Testis (tissue), 5 donors: ENCODE measurements at places on chromosomes 4 and X. TPM values are rescaled to one million over a fixed set of nuclear protein-coding genes. Genes with fewer than 3 reads are reported as not detected.
A peak's percentile ranks its signal among the peaks of the same experiment; 100 is the strongest.

XAGE2 gene
- total RNA-seq = not detected

PPARGC1A gene
- 33.0 TPM for total RNA-seq

CDS1 gene
- 15.2 TPM for total RNA-seq

BTK gene
- total RNA-seq = 3.6 TPM

TGIF2LX gene
- 16.1 TPM for total RNA-seq

RENBP gene
- total RNA-seq = 2.8 TPM

APELA gene
- total RNA-seq = not detected

ARX gene
- total RNA-seq = 7.7 TPM

NHS gene
- 21.8 TPM for total RNA-seq

RIPPLY1 gene
- not detected for total RNA-seq

GRIA3 gene
- 2.0 TPM for total RNA-seq

CENPVL3 gene
- 24.6 TPM for total RNA-seq

ASMT gene
- 0.55 TPM for total RNA-seq

CXCL5 gene
- 0.37 TPM for total RNA-seq

- H3K27ac ChIP-seq = peak overlapping the region; percentile 47
- H3K4me1 ChIP-seq = no peaks in the 10 kb centered on the region
- H3K36me3 ChIP-seq = no peaks in the 10 kb centered on the region
- no peak overlapping the region for H3K4me3 ChIP-seq
- no peaks in the 10 kb centered on the region for H3K27me3 ChIP-seq
Measured at GRCh38 chr4:88843067-88843685, 145.5 kb upstream of the NAP1L5 start.

DNA sequence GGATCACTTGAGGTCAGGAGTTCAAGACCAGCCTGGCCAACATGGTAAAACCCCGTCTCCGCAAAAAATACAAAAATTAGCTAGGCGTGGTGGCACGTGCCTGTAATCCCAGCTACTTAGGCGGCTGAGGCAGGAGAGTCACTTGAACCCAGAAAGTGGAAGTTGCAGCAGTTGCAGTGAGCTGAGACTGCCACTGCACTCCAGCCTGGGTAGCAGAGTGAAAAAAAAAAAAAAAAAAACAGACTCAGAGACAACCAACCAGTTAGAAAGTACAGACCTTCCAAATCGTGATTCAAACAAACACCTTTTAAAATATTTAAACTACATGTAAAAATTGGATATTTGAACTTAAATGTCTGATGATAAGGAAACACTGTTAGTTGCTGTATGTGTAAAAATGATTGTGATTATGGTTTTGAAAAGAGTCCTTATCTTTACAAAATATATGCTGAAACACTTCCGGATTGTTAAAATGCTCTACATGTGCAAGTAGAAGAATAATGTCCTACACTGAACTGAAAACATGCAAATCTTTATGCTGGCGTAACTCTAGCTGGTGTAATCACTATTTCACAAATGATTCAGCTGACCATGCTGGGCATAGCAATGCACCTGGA is 37.8 kb downstream of the SH3KBP1 start:
- no peaks in the 10 kb centered on the region for H3K36me3 ChIP-seq
- no peak for DNase-seq
- no peak overlapping the region for H3K4me3 ChIP-seq

DNA sequence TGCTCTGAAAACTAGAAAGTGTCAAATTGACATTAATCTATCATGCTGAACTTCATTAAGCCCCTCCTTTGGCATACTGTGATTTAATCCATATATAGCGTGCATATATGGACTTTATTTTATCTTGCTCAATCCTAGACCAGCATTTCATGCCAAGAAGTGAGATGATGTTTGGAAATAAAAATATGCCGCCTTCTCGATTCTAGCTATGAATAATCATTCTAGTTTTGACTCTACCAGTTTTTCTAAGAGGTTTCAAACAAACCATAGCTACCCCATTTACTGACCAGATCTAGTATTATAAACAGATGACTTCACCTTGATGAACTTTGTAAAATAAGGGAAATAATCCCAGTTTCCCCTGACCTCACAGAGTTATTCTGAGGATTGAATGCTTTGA is 95.0 kb downstream of the ARX start:
- DNase-seq = no peak
- no peaks in the 10 kb centered on the region for H3K36me3 ChIP-seq
- no peaks in the 10 kb centered on the region for H3K4me1 ChIP-seq

GRCh38 chr4:7771541-7772507 is 167.8 kb downstream of the AFAP1 start:
- H3K27ac ChIP-seq = no peak overlapping the region
- H3K36me3 ChIP-seq = no peaks in the 10 kb centered on the region
- H3K4me3 ChIP-seq = no peak overlapping the region
- no peaks in the 10 kb centered on the region for H3K27me3 ChIP-seq
- no peak for DNase-seq
- H3K4me1 ChIP-seq = no peaks in the 10 kb centered on the region

DNA sequence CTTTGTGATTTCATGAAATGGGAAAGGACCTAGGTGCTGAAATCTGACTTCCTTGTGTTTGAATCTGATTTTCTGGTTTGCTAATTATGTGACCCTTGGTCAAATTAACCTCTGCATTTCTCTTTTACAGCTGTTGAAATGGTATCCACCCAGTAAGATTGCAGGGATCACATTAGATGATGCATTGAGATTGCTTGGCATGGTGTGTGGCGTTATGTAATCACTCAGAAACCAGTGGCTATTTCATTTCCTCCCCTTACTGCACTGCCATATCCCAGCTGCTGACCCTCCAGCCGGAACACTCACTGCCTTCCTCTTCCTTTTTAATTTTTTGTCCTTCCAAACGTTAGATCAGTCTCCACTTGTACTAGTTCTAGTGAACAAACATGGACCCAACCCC is 79.0 kb downstream of the KLHL8 start:
- no peak overlapping the region for H3K27ac ChIP-seq
- DNase-seq = no peak
- no peak overlapping the region for H3K4me3 ChIP-seq

- no peaks in the 10 kb centered on the region for H3K36me3 ChIP-seq
- no peak overlapping the region for H3K27ac ChIP-seq
- H3K27me3 ChIP-seq = no peaks in the 10 kb centered on the region
- no peaks in the 10 kb centered on the region for H3K4me1 ChIP-seq
Measured at GRCh38 chr4:24352112-24352511, 232.2 kb downstream of the DHX15 start.

GRCh38 chr4:27514711-27515110 is 654.1 kb downstream of the STIM2 start:
- DNase-seq = no peak
- no peak overlapping the region for H3K4me3 ChIP-seq
- H3K4me1 ChIP-seq = no peaks in the 10 kb centered on the region
- H3K27me3 ChIP-seq = no peaks in the 10 kb centered on the region
- no peaks in the 10 kb centered on the region for H3K36me3 ChIP-seq

DNA sequence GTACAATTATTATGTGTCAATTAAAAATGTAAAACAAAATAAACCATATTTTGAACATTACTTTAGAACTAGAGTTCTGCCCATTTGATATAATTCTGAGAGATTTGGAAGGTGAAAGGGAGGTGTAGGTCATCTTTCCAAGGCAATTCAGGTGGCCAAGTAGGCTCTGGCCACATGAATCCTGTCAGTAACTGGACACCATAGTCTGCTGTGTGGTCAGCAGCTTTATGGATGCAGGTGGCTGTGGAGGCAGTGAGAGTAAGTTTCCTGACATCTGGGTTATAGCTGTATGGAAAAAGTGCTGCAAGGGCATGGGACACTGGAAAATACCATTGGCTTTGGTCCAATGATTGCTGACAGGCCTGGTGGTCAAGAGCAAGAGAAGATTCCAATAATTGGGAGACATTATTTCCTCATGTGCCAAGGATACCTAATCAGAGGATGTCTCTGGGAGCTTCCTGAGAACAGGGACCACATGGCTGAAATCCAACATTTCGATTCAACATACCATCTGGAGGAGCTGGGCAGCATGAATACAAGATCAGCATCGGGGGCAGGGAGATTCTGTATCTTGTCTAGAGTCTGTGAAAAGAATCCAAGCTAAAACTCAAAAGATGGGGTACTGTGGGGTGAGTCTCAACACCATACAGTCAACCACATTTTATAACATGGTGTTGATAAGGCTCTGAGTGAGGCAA is 523.1 kb downstream of the MID1IP1 start:
- H3K27ac ChIP-seq = no peak overlapping the region
- DNase-seq = no peak
- H3K27me3 ChIP-seq = no peaks in the 10 kb centered on the region
- H3K4me3 ChIP-seq = no peak overlapping the region
- no peaks in the 10 kb centered on the region for H3K36me3 ChIP-seq

- H3K27me3 ChIP-seq = no peaks in the 10 kb centered on the region
- H3K27ac ChIP-seq = no peak overlapping the region
- no peaks in the 10 kb centered on the region for H3K4me1 ChIP-seq
- no peaks in the 10 kb centered on the region for H3K36me3 ChIP-seq
Measured at GRCh38 chrX:64291123-64291522, 60.7 kb upstream of the ASB12 start.

- H3K27me3 ChIP-seq = no peaks in the 10 kb centered on the region
- H3K4me3 ChIP-seq = no peak overlapping the region
- H3K36me3 ChIP-seq = no peaks in the 10 kb centered on the region
- H3K27ac ChIP-seq = no peak overlapping the region
Measured at GRCh38 chrX:15929194-15929593, 74.6 kb upstream of the AP1S2 start.

GRCh38 chr4:158299459-158300007 is 89.2 kb downstream of the TMEM144 start:
- no peaks in the 10 kb centered on the region for H3K36me3 ChIP-seq
- H3K4me3 ChIP-seq = no peak overlapping the region
- H3K27me3 ChIP-seq = no peaks in the 10 kb centered on the region
- no peak overlapping the region for H3K27ac ChIP-seq

GRCh38 chr4:138445098-138445497 is 202.9 kb upstream of the SLC7A11 start:
- DNase-seq = no peak
- no peaks in the 10 kb centered on the region for H3K36me3 ChIP-seq
- H3K4me3 ChIP-seq = no peak overlapping the region
- H3K4me1 ChIP-seq = no peaks in the 10 kb centered on the region
- H3K27me3 ChIP-seq = no peaks in the 10 kb centered on the region

DNA sequence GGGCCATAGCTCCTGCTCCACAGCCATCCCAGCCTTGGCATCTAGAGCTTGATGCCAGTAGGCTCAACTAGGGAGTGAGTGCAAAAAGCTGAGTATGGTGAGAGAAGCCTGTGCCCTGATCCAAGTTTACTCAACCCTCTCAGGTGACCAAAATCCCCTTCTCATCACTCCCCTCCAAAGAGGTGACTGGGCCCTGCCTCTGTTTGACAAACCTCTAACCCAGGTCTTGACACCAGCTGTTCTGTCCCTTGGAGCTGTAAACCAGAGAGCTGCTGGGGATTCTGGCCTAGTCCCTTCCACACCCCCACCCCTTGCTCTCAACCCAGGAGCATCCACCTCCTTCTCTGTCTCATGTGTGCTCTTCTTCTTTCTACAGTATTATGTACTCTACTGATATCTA is 73.5 kb downstream of the MSN start:
- DNase-seq = no peak
- H3K4me3 ChIP-seq = no peak overlapping the region
- no peaks in the 10 kb centered on the region for H3K4me1 ChIP-seq
- H3K36me3 ChIP-seq = no peaks in the 10 kb centered on the region
- H3K27me3 ChIP-seq = no peaks in the 10 kb centered on the region

DNA sequence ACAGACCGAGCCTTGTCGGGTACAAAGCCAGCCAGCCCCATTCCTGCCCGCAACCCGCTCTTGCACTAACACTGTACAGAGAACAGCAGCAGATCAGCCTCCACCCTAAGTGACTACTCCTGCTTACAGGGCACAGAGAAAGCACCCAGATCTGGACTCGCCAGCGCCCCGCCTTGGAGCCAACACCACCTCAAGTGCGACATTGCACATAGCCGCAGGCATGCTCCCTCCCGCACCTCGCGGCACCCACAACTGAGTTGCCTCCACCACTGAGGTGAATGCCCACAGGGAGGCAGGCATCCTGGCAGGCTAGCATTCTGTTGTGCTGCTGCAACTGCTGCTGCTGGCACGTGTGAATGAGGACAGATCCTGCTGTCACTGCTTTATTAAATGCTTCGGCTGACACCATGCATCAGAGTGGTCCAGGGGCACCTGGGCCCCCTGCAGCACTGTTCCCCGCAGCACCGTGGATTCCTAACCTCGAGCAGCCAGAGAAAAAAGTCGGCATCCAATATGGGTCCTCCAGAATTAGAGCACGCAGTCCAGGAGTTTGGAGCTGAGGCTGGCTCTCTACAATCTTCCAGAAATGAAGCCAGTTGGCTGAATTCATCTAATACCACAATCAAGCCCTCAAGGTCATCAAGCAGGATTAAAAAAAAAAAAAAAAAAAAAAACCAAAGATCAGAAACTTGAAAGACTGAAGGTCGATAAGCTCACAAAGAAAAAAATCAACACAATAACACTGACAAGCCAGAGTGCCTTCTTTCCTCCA is 352.9 kb downstream of the GASK1B start:
- peak; percentile 11 for DNase-seq
- no peak overlapping the region for H3K27ac ChIP-seq
- no peaks in the 10 kb centered on the region for H3K36me3 ChIP-seq
- H3K4me1 ChIP-seq = no peaks in the 10 kb centered on the region
- no peaks in the 10 kb centered on the region for H3K27me3 ChIP-seq

GRCh38 chr4:70830054-70830453 is 9.6 kb downstream of the GRSF1 start:
- H3K4me1 ChIP-seq = no peaks in the 10 kb centered on the region
- DNase-seq = no peak
- no peak overlapping the region for H3K4me3 ChIP-seq
- H3K27me3 ChIP-seq = no peaks in the 10 kb centered on the region
- H3K27ac ChIP-seq = no peak overlapping the region

DNA sequence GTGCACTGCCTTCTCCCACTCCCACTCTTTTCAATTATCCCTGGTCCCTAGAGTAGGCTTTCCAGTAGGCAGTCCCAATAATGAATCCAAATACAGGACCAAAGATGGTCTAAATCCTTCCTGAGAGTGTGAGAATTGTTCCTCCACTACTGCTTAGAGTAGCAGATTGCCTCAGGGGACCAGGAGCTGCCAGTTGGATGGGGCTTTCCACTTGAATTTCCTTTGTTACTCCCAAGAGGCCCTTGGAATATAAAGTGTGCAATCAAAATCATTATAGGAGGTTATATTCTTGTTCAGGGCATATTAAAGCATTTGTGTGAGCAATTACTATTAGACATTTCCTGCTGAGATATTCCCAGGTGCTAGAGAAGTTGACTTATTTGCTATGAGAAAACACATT is 156.6 kb upstream of the TLL1 start:
- no peaks in the 10 kb centered on the region for H3K27me3 ChIP-seq
- H3K4me1 ChIP-seq = no peaks in the 10 kb centered on the region
- H3K36me3 ChIP-seq = no peaks in the 10 kb centered on the region
- H3K27ac ChIP-seq = no peak overlapping the region
- DNase-seq = no peak
- H3K4me3 ChIP-seq = no peak overlapping the region

- no peak overlapping the region for H3K4me3 ChIP-seq
- peaks cover 11% of the 10 kb centered on the region for H3K4me1 ChIP-seq
- no peaks in the 10 kb centered on the region for H3K27me3 ChIP-seq
- no peaks in the 10 kb centered on the region for H3K36me3 ChIP-seq
- no peak for DNase-seq
Measured at GRCh38 chr4:184818216-184818564, 7.6 kb downstream of the ACSL1 start.

GRCh38 chr4:46924789-46925529 is 15.9 kb upstream of the COX7B2 start:
- no peaks in the 10 kb centered on the region for H3K4me1 ChIP-seq
- no peaks in the 10 kb centered on the region for H3K36me3 ChIP-seq
- DNase-seq = no peak
- H3K4me3 ChIP-seq = no peak overlapping the region
- H3K27ac ChIP-seq = no peak overlapping the region

GRCh38 chr4:2077537-2078460 is 18.7 kb downstream of the NAT8L start:
- peaks cover 19% of the 10 kb centered on the region for H3K4me1 ChIP-seq
- H3K27me3 ChIP-seq = no peaks in the 10 kb centered on the region
- H3K4me3 ChIP-seq = no peak overlapping the region
- H3K36me3 ChIP-seq = no peaks in the 10 kb centered on the region
- no peak for DNase-seq
